Peyer's patch (tissue), 4 donors: ENCODE measurements at places on chromosomes 6 and 20.

DNA sequence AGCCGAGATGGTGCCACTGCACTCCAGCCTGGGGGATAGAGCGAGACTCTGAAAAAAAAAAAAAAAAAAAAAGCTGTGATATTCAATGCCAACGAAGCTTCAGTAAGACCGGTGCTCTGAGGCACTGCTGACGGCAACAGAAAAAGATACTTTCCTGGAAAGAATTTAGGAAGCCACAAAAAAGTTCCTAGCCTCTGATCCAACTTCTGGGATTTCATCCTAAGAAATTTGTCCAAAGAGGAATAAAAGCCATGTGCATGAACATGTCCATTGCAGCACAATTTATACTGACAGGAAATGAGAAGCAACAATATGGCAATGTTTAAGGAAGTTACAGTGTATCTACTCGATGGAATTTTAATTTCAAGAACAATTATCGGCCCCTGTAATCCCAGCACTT, 24.5 kb upstream of the CARMIL1 start:
- DNase-seq = no peak

DNA sequence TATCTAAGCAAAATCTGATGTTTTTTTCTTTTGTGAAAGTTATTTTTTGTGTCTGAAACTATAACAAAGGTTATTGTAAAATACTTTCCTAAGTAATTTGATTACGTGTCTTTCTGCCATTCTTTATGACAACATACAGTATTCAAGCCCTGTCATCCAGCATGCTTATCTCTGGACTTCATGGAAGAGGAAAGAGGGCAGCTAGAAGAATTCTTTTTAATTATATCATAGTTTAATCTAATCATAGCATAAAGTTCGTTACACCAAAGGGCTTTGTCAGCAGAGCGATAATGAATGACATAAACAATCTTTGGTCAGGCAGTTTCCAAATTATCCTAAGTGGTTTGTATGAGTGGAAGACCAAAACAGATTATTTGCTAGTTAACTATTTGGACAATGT, 3.5 kb downstream of the ENPP3 start:
- no peak for DNase-seq

DNA sequence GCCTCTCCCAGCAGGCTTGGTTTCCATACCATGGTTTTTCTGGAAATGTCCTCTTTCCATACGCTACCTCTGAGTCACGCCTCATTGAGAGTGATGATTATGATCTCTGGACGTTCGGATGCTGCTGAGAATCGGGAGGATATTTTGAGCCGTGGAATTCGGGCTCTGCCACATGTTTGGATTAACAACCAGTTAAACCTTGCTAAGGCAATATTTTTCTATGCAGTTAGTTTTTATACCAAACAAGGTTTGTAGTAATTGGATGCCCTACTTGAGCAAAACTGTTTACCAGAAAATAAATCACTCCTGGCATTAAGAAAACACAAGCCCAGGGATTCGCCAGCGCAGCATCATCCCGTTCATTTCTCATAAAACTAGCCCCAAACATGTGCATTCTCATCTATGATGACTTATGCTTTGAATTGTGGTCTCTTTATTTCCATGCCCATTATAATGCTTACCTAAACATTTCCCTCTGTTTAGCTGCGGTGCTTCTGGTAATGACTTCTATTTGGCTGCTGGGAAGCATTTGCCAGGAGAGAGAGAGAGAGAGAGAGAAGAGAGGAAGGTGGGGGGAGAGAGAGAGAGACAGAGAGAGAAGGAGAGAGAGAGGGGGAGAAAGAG, 198.9 kb downstream of the CLIC5 start:
- no peak for DNase-seq

DNA sequence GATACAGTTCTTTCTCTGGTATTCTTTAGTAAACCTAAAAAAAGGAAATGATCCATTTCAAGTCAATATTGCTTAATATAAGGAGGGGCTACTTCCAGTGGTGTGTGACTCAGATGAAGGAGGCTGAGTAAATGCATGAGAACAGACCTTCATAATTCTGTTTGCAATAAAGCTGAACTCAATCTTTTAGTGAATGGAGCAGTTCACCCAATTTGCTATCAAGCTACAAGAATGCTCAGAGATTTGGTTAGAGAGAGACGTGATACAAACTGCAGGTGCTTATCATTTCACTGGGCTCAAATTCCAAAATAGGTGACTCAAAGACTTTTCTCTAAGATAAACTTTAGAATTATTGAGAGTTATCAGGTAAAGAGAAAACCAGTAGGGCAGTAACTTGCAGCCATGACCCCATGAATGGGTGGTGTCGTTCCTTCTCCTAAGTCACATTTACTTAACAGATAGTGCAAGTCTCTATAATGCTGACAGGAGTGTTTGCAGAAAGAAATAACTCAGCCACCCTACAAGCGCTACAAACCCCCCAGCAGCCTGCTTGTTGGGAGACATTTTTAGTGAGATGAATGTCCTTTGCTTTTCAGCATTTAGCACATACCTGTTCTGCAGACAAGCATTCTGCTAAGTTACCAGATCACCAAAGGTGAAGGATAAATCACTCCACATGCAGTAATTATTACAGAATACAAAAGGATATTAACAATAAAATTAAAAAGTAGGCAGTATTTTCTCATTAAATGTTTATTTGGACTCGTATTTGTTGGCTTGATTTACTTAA, 16.4 kb upstream of the BLOC1S5 start:
- no peak for DNase-seq

DNA sequence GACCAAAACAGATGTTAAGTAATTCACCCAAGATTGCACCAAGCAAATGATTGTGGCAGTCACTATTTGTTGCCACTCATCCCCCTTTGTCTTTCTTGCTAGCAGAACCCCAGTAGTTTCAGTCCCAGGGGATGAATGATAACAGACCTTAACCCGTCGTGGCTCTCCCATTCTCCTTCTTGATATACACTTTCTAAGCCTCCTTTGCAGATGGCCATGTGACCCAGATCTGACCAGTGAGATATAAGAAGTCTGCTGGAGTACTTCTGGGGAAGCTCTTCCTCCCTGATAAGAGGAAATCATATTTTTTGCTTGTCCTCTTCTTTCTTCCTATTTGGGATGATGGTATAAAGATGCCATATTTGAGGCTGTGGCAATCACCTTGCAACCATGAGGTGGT, 9.6 kb upstream of the SH3BGRL2 start:
- no peak for DNase-seq

GRCh38 chr20:761418-762381, 6.6 kb downstream of the SLC52A3 start:
- no peak for DNase-seq

GRCh38 chr6:3325210-3325609, 66.5 kb downstream of the PSMG4 start:
- no peak for DNase-seq

GRCh38 chr6:168016176-168016620, 18.7 kb downstream of the KIF25 start:
- no peak for DNase-seq

GRCh38 chr20:44215125-44215524, 4.6 kb upstream of the OSER1 start:
- DNase-seq = peak; percentile 88

- DNase-seq = no peak
Measured at GRCh38 chr6:122374307-122374706, 25.1 kb upstream of the HSF2 start.

DNA sequence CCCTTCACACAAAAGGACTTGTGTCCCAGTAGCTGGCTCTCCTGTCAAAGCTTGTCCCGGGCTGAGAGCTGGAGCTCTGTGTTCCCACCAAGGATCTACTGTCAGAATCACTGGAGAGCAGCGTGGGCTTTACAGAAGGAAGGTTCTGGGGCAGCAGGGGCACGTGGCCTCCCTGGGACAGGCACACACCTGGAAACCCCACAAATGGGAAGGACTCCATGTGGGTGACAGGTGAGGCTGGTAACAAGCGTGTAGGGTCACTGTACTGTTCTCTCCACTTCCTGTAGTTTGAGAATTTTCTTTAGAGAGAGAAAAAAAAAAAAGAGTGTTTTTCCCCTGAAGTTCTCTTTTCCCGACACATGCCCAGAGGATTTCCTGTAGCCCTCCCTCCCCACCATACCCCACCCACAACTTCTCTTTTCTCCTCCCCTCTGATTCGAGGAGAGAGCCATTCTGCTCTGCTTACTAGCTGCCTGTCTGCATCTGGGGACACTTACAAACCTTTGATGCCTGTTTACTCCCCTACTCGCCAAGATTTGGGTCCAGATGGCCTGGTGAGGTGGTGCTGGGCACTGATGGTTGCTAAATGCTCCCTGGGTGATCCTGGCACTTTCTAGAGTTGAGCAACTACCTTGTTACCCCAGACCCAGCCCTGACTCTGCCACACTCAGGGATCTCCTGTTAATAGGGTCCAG, 84.1 kb upstream of the SIRPA start:
- no peak for DNase-seq

DNA sequence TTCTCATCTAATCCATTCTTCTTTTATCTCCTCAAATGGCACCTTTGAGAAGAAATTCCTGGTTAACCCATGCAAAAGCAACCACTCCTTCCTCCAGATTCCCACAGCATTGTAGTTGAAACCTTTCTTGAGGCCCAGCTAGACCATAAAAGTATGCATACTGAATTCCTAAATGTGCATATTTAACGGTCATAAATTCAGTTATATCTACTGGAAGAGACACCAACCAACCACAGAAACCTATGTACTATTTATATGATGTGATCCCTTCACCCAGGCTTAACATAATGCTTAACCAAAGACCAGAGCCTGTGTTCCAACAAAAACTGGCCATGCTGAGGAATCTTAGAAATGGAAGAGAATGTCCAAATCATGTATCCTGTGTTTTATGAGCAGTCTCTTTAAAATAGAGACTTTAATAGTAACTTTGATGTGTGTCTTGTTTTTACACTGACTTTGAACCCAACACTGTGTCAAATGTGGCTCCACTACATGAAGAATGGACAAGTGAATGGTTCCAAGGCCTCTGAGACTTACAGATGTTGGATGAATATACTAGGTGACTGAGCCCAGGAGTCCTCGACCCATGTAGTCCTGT, 11.4 kb upstream of the TAF8 start:
- DNase-seq = no peak

DNA sequence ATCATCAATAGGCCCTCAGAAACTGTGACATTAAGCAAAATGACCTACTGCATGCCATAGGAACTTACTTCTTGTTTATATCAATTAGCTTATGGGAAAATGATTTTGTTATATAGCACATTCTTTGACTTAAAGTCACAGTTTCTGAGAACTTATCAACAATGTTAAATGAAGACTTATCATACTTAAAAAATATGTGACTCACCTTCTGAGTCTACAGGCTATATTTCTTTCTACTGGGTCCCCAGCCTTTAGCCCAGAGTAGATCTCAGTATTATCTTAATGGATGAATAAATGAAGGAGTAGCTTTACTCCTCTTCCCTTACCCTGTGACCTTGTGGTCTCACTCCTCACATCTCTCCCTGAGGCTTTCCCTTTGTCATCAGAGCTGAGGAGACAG, 180.2 kb downstream of the MAFB start:
- DNase-seq = no peak

DNA sequence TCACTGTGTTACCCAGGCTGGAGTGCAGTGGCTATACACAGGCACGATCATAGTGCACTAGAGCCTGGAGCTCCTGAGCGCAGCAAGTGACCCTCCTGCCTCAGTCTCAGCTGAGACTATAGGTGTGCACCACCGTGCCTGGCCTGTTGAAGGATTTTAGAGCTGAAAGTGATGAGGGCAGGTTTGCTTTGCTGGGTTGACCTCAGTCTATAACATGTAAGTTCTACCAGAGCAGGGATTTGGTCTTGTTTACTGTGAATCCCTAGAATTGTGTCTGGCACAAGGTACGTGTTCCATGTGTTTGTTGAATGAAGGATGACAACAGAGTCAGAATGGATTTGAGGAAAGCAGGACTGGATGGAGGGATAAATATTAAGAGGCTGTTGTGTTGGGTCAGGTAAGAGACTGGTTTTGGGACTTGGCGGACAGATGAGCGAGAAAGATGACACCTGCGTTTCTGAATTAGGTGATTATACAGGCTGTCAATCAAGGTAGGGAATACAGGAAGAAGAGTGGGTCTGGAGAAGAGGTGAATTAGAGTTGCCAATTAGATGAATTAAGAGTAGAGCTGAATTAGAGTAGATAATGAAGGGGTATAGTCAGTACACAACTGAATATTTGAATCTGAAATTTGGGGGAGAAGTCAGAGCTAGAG, 6.5 kb downstream of the ASXL1 start:
- DNase-seq = no peak

DNA sequence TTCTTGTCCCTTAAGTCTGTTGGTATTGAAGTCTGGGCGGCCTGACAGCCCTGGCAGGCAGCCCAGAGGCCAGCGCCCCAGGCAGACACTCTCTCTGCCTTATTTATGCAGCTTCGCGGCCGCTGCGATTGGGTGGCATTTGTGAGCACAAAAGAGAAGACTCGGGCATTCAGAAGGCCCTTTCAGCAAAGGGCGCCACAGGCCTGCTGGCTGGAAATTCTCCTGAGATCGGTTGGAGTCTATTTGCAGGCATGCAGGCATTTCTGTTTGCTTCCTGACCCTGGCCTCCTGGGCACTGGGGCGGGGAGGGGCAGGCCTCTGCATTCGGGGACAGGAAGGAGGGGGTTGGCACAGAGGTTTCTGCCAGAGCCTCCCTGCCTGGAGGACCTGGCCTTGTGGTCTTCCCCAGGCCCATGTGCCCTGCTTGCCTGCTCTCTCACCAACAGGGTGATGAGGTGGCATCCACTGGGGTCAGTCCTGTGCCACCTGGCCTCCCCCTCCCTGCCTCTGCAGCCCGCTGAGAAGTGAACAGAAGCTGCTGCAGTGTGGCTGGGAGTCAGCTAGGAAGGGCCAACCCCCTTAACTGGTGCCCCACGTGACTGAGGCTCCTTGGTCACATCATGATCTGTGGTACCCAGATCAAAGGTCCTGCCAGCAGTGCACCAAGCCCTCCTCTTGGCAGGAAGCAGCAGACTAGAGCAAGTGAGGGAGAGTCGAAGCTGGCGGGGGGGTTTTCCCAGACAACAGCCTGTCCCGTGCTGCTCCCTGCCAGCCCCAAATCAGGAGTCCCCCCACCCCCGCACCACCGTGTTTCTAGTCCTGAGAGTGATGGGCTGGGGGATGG, 16.6 kb upstream of the CCDC167 start:
- peak; percentile 93 for DNase-seq

DNA sequence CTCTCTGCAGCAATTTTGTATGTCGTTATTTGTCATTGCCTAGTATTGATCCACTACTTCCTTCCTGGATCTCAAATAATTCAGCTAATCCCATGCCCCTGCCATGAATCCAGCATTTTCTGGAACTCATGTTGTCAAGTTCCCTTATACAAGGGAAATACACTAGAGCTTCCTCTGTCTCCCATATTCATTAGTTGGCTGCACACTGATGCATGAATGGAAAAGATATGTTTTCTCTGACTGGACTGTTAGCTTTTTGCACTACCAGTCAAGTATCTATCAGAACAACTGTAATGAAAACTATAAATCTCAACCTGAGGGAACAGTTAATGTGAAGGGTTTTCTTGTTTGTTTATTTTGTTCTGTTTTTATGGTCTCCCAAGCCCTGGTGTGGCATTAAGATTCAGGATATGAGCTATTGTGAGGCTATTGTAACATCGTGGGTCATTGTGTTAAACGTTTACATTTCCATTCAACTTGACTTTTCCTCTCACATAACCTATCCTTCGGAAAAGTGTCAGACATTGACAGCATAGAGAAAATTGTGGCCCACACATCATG, 102.5 kb upstream of the FAM8A1 start:
- no peak for DNase-seq
